ENCODE measurements at places on chromosomes 3 and 15.
A peak's percentile ranks its signal among the peaks of the same experiment; 100 is the strongest.

DNA sequence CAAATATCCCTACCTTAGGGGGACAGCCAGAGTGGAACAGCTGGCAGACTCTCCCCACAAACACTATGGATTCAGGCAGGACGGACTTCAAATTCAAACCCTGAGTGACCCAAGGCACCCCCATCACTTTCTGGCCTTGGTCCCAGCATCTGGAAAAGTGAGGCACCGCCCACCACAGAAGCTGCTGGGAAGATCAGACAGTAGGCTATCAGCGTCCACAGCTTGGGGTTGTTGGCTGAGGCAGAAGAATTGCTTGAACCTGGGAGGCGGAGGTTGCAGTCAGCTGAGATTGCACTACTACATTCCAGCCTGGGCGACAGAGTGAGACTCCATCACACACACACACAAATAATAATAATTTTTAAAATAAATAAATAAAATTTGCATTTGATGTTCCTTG is 8.5 kb downstream of the PFKFB4 start:
- DNase-seq = peak; percentile 59

- no peak for DNase-seq
These were observed 39.4 kb downstream of the TNK2 start for GRCh38 chr3:195868866-195869412.

DNA sequence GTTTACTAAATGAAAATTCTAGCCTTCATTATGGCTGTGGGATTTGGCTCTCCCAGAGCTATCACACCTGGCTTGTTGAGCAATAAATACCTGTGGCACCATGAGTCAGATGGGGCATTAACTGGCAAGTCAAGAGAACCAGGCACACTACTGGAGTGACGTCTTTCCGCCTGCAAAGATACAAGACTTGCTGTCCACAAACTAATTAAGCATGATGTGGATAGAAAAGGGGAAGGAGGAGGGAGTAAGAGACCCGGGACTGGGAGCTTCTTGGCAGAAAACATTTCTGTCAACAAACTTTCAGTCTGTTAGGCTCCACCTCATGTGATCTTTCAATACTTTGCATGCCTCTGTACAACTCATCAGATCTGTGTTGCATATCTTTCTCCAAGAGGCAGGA is 56.5 kb downstream of the CLDN1 start:
- no peak for DNase-seq

- DNase-seq = no peak
These were observed 8.4 kb downstream of the MYO1E start for GRCh38 chr15:59364248-59364647.

- no peak for DNase-seq
These were observed 38.0 kb downstream of the SRPRB start for GRCh38 chr3:133843634-133844033.

DNA sequence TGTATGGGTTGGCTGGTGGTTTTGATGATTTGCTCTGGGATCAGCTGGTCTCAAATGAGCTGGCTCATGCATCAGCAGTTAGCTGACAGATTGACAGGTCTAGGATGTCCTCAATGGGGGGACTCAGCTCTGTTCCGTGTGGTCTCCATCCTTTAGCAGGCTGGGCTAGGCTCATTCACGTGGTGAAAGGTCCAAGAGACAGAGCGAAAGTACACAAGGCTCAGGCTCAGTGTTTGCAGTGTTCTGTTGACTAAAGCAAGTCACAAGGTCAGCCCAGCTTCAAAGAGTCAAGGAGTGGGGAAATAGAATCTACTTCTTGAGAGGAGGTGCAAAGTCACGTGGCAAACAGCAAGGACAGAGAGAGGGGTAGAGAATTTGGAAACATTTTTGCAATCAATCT is 126.5 kb upstream of the CMC1 start:
- no peak for DNase-seq

GRCh38 chr3:112121577-112122547 is 11.2 kb downstream of the GCSAM start:
- DNase-seq = no peak

DNA sequence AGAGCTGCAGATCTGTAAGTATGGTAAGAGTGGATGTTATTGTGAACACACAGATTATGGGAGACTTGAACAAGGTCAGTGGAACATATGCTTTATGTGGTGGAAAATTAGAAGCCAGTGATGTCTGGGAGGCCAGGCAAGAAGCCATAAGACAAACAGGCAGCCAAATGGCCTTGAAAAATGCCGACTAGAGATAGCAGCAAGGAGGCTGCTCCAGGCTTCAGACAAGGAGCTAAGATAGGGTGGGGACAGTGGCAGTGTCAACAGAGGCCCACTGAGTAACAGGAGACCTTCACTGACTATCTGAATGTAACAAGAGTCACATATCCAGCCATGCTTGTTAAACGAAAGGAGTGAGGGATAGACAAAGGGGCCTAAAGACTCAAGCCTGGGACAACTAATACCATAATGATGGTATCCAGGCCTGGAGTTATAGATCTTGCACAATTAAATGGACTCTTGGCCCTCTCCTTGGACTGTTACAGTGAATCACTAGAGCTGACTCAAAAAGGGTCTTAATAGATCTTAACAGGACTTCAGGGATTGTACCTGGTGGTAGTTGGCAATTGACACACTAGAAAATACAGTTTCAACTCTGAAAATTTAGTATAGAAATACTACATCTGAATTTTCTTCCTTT is 50.6 kb downstream of the CFAP20DC start:
- DNase-seq = peak; percentile 58

- no peak for DNase-seq
These were observed 113.6 kb upstream of the ROBO1 start for GRCh38 chr3:79881431-79881830.

GRCh38 chr15:60419753-60420152 is 22.0 kb upstream of the ANXA2 start:
- no peak for DNase-seq

GRCh38 chr15:26051761-26052675 is 188.9 kb upstream of the ATP10A start:
- DNase-seq = no peak

GRCh38 chr3:19220311-19220710 is 72.0 kb downstream of the KCNH8 start:
- no peak for DNase-seq

- DNase-seq = no peak
These were observed 58.0 kb downstream of the PLD1 start for GRCh38 chr3:171752329-171752728.

DNA sequence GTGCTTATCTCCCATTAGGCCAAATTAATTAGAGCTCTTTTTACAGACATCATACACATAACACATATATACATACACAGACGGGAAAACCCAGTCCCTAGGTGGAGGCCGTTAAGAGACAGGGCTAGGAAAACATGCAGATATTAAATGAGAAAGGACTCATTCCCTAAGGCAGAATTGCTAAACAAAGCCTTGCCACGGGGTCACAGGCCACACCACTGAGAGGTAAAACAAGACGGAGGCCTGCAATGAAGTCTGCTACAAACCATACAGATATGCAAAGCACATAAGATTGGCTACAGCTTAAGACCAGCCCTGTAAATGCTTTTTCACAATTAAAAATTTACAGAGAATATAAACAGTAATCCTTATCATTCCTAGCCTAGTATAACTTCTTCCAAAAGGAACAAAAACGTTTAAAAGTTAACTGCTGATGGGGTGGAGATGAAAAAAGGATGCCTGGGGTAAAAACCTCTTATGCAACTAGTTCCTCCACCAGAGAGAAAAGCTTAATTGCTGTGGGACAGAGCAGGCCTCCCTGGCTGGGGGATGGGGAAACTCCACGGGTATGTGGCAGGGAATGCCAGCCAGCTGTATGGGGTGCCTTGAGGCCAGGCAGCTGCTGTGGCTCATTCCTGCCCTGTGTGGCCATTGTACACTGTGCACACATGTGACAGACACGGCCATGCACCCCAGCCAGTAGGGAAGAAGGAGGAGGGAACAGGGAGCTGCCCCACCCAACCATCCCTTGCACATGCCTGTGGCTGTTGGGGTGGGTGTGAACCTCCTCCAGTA is 481.4 kb upstream of the LMCD1 start:
- no peak for DNase-seq
